ENCODE measurements at places on chromosomes 16 and 17.

GRCh38 chr16:52073024-52073423 is 473.9 kb downstream of the TOX3 start:
- DNase-seq, result no peak

- no peak for DNase-seq
Measured at GRCh38 chr17:30274887-30275286, 16.9 kb downstream of the BLMH start.

GRCh38 chr16:88957887-88958577 is 19.0 kb downstream of the CBFA2T3 start:
- no peak for DNase-seq

DNA sequence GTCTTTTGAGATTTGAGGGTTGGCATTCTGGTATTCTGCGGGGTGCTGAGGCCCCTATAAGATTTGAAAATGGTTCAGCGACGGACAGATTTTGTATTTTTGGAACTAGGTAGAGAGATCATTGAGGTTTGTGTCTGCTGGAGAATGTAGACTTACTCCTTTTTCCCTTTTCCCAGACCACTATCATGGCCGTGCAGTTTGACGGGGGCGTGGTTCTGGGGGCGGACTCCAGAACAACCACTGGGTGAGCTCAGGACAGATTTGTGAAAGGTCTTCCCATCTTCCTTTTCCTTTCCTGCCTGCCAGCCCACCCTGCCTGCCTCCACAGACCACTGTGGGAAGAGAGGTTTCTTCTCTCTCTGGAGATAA is 572 bp downstream of the PSMB6 start:
- no peak for DNase-seq

DNA sequence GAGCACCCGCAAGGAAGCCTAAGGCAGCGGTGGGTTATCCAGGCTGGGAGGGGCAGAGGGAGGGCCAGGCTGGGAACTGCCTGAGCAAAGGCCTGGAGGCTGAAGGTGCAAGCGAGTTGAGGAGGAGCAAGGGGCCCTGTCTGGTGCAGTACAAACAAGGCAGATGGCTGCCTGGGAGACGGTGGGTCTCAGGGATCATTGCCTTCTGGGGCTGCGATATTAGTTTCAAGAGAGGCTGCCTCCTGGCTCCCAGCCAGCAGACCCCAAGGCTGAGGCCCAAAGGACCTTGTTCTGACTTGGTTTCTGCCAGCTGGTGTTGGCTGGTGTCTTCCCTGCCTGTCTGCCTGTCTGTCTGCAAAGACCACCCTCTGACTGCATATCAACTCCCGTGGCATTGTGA is 154.0 kb downstream of the IRF8 start:
- DNase-seq, result no peak

- peak; percentile 63 for DNase-seq
Measured at GRCh38 chr16:29784901-29785500, 5.5 kb upstream of the KIF22 start.

GRCh38 chr17:47981462-47981861 is 10.5 kb downstream of the CDK5RAP3 start:
- no peak for DNase-seq

DNA sequence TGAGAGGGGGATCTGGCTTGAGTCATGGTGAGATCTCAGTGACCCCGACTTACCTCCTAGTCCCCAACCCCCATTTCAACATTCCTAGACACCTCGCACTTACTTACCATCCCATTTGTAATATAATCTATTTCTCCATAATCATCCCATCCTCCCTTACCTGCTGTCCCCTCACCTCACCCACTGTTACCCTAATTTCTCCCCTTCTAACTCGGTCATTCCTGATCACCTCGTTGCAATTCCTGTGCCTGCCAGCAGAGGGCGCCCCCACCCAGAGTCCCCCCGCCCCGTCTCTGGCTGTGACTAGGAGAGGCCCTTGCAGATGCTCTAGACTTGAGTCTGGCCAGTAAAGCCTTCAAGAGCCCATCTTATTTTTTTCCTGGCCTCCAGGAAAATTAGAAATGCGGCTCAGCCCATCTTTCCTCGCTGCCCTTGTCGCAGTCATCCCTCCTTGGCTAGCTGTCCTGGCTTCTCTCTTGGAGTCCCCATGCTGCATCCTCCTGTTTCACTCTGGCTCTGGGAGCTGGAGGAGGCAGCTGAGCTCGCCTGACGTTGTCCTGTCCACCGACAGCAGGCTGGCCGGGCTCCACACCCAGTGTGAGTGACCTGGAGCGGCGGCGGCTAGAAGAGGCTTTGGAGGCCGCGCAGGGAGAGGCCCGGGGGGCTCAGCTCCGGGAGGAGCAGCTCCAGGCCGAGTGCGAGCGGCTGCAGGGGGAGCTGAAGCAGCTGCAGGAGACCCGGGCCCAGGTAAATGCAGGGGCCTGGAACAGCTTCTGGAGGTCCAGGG is 5.0 kb downstream of the TBKBP1 start:
- DNase-seq, result peak; percentile 89

- no peak for DNase-seq
Measured at GRCh38 chr17:61856035-61856434, 7.3 kb downstream of the BRIP1 start.

DNA sequence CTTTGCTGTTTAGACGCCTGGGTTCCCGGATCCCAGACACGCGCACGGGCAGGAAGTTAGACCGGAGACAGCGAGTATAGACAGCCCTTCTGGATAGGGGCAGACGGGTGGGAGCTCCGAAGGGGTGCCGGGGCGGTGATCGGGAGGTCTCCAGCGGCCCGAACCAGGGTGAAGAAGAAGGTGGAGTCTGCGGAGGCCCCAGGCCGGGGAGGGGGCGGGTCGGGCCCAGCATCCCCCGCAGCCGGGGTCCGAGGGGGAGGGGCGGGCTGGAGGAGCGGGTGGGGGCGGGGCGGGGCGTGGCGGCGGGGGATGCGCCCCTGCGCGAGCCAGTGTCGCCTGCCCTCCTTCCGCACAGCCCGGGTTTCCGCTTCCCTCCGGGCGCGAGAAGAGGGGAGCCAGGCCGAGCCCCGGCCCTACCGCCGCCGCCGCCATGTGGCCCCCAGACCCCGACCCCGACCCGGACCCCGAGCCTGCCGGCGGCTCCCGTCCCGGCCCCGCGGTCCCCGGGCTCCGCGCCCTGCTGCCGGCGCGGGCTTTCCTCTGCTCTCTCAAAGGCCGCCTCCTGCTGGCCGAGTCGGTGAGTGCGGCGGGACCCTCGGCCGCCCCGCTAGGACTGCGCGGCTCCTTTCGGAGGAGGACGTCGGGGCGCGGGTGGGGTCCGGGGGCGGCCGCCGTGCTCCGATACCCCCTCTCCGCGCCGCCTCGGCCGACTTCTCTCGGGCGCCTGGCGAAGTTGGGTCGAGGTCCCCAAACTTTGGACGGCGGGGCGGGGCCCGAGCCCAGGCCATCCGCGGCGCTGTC is at the start of gene CMTM3:
TSS of gene CMTM3 (plus strand) at position 329 of the 801 bp plus-strand sequence. CDS start at position 431, 102 bp downstream.
- DNase-seq, result peak; percentile 73

- no peak for DNase-seq
Measured at GRCh38 chr17:82103553-82104451, 5.8 kb upstream of the FASN start.

- DNase-seq, result no peak
Measured at GRCh38 chr17:50221864-50222545, 20.6 kb upstream of the COL1A1 start.

DNA sequence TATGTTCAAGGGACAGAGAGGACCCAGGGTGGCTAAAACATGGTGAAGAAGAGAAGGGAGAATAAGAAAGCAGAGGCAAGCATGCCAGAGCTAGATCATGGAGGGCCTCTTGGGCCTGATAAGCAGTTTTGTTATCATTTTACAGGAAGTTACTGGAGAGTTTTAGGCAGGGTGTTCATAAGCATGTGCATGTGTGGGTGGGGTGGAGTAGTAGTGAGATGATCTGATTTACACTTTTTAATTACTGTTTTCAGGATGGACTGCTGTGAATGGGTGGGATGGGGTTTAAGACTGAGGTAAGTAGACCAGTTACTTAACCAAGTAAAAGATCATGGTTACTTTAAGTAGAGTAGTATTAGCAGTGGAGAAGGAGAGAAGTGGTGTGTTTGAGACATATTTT is 173.6 kb downstream of the PHKB start:
- no peak for DNase-seq

DNA sequence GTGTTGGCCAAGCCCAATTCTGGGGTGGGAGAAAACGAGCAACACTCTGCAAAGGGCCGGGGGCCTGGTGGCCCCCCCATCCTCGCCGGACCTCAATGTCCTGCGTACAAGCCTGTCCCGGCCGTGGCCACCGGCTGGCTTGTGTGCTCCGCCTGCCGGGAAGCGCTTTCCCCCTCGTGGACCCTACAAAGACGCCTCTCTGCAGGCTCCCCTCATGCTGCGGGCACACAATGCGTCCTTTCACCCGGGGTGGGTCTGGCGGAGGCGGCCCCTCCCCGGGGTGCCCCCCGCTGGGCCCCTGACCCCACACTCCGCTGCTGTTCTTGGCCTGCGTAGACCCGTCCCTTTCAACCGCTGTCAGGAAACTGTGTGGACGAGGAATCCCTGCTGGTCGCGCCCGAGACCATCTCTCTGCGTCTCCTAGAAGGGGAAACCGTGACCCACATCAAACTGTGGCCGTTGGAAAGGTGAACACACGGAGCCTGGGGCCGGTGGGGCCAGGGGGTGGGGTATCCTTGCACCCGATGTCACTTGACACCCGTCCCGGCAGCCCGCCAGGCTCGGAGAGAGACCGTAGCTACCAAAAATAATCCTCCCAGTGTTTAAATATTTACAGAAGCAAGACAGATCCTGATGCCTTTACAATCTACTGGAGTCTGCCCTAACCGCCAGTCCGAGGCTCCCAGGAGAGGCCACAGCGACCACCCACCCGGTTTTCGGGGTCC is 43.6 kb downstream of the TBC1D16 start:
- no peak for DNase-seq

DNA sequence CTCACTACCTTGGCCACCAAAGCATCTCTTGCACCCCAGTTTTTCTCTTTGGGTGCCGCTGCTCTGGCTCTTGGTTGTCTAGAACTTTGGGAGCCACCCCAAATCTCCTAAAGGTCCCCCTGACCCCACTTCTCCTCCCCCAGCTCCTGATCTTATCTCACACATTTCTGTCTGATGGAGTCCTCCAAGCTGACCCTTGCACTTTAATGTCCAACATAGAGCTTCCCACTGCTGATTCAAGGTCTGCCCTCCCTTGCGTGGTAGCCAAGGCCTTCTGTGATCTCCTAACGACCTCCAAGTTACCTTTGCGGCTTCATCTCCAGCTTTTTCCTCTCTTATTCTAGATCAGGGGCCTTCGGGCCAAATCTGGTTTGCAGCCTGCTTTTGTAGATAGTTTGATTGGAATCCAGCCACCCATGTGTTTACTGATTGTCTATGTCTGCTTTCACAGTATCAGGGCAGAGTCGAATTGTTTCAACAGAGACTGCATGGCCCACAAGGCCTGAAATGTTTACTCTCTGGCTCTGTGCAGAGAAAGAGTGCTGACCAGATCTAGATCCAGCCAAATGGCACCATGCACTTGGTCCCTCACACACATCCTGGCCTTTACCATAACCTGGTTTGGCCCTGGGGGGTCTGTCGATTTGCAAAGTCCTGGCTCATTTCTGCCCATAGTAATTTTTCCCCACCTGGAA is 168.6 kb downstream of the HAPSTR1 start:
- DNase-seq, result no peak

DNA sequence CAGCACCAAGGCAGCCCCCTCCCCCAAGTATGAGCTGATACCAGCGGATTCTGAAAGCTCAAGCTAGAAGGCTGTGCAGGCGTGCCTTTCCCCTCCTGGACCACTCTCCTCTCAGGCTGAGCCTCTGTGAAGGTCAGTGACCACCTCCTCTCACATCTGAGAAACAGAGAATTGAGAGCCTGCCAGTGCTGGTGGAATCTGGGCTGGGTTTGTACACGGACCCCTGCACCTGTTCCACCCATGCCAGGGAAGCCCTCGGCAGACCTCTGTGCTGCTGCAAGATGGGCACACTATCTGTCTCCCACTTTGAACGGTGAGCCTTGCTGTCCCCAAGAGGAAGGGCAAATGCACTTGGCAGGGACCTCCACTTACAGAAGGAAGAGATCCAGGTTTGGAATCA is 54.7 kb upstream of the SDK2 start:
- DNase-seq, result no peak

DNA sequence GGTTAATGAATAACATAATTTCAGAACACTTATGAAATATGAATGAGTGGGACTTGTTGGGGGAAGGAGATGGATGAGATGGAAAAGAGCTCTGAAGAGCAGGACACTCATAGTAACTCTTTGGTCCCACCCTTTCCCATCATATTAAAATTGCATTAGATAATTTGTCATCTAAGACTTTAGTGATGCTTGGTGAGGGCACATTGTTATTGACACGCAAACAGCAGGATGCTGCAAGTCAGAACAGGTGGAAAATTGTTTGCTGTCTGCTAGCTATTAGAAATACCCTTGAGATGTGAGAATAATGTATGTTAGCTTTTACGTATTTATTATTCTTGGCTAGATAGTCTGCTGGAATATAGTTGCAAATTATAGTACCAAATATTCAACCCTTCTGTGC is 75.7 kb downstream of the TANC2 start:
- DNase-seq, result no peak

All from stimulated activated CD4-positive, alpha-beta T cell treated with anti-CD3 and anti-CD28 coated beads, Interleukin-1b, Interleukin-23, amount 100 ng/mL, for 4 hours (primary cell).